ENCODE measurements at places on chromosomes 3 and 15.

- peak; percentile 49 for DNase-seq
Observed at GRCh38 chr15:81296673-81297072, 27.3 kb downstream of the STARD5 start.

DNA sequence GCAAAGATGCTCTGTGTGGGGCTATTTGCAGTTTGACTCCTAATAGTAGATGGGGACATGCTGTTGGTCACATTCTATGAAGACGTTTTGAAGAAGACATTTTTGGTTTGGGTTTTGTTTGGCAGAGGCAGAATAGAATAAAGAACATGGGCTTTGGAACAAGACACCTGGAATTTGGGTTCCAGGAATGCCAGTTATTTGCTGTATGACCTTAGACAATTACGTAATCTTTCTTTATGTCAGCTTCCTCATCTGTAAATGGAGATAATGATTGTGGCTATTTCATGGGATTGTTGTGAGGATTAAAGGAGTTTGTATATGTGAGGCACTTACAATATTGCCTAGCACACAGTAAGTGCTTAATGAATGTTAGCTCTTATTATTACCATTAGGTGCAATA, 91.6 kb downstream of the MESD start:
- no peak for DNase-seq

GRCh38 chr3:155704771-155705559, 39.9 kb downstream of the PLCH1 start:
- DNase-seq: no peak

GRCh38 chr15:41473418-41473817, 20.3 kb upstream of the ITPKA start:
- DNase-seq: no peak

DNA sequence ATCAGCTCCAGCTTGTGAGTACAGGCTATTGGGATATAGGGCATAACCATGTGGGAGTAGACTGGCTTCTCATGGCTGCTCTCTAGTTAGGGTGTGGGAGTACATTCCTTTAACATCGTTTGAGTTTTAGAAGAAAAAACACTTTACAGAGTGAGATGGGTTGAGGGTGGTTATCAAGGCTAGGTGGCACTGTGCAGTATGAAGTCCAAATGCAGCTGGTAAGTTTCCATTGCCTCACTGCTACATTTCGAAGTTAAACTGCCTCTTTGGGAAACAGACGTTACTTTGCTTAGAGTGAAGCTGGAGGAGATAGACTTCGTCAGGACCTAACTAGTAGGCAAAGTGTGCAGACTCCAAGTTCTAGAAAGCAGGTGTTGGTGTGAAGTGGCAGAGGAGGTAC, 192.4 kb downstream of the SQOR start:
- no peak for DNase-seq

DNA sequence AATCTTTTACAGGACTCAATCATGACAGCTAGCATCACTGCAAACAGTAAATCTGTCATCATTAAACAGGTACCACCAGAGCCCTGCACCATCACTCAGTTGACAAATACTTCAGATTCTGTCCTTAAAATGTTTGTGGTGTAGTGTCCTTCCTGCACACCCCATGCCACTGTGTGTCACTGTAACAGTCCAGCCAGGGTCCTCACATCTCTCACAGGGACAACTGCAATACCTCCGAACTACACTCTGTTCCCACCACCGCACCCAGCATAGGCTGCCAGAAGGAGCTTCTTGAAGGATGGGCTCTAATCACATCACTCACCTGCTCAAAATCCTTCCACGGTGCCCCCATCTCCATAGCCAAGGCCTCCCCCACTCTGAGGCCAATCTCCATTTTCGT, 90.2 kb upstream of the FGF12 start:
- DNase-seq: no peak

DNA sequence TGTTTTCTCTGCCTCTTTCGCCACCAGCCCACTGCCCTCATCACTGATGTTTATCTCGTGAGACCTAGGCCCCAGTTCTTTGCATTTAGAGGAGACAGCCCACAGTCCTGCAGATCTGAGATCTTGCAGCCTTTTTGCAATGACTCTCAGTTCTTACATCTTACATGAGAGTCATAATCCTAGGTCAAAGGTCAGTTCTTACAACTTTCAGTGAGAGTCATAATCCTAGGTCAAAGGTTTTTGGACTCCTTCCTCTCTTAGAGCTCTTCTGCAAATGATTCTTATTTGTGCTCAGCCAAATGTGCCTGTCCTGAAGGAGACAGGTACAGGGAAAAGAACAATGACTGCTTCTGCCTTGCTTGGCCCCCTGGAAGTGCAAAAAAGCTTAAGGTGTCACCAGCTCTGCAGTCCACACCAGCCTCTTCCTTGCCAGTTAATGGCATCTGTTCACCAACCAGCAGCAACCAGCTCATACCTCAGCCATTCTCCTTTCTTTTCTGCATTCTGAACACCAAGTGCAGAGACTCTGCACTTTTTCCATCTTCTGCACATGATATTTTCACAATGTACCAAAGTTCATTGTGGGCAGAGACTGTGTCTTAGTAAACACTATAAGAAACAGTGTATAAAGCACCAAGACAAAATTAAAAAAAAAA, 67.1 kb downstream of the ABHD5 start:
- no peak for DNase-seq

GRCh38 chr15:48494631-48495030, 150.9 kb downstream of the FBN1 start:
- DNase-seq: no peak

- DNase-seq: no peak
Observed at GRCh38 chr3:6266135-6266534, 594.8 kb upstream of the GRM7 start.

DNA sequence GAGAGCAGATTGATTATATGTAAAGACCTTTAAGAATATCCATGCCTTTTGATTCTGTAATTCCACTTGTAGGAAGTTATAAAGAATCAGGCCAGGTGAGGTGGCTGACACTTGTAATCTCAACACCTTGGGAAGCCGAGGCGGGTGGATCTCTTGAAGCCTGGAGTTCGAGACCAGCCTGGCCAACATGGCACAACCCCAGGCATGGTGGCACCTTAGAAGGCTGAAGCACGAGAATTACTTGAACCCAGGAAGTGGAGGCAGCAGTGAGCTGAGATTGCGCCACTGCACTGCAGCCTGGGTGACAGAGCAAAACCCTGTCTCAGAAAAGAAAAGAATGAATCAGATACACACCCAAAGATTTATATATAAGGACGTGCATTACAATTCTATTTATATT, 33.9 kb downstream of the HRH1 start:
- DNase-seq: no peak

GRCh38 chr3:11845651-11846050, 1.0 kb downstream of the TAMM41 start:
- no peak for DNase-seq

- no peak for DNase-seq
Observed at GRCh38 chr3:88031642-88032077, 27.1 kb downstream of the CGGBP1 start.

GRCh38 chr15:74302821-74303359, 64.6 kb downstream of the CYP11A1 start:
- no peak for DNase-seq

GRCh38 chr3:49880581-49881315, 11.0 kb upstream of the CAMKV start:
- DNase-seq: no peak

GRCh38 chr3:187921391-187922074, 176.3 kb upstream of the BCL6 start:
- no peak for DNase-seq

DNA sequence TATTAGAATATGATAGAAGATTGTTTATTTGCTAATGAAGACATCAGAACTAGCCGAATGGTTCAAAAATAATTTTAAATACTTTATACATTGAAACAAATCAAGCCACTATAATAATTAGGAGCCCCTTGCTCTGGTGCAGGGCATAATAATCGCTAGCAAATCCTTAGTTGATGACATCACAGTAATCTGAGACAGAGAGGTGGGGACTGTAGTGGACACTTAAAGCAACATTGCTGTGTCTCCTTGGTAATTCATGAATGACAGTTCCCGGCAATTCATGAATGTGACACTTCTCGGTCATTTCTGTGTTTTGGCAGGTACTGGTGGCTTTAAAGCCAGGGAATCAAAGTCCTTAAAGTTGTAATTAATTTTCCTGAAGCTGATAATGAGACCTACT, 114.3 kb downstream of the PPM1L start:
- DNase-seq: no peak

- DNase-seq: no peak
Observed at GRCh38 chr3:42033741-42034140, 57.4 kb upstream of the TRAK1 start.

GRCh38 chr15:82105451-82106215, 59.8 kb upstream of the MEX3B start:
- DNase-seq: no peak
